ENCODE measurements at places on chromosomes 1 and 21. TPM values are rescaled to one million over a fixed set of nuclear protein-coding genes. Genes with fewer than 3 reads are reported as not detected.

DNA sequence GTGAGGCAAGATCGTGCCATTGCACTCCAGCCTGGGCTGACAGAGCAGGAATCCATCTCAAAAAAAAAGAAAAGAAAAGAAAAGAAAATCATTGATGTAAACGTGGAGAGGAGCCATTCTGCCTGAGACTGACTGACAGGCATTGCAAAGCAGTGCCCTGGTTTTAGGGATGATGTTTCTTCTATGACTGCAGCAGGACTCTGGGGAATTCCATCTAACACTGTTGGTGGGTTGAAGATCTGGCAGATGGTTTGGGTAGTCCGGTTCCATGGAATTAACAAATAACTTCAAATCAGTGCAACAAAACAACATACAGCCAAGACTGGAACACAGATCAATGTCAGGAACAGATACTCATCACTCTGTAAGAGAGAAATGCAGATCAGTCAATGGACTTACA is 17.8 kb upstream of the LAMC2 start:
- no peak for DNase-seq

TXNIP gene
- 571 TPM for polyA plus RNA-seq

DNA sequence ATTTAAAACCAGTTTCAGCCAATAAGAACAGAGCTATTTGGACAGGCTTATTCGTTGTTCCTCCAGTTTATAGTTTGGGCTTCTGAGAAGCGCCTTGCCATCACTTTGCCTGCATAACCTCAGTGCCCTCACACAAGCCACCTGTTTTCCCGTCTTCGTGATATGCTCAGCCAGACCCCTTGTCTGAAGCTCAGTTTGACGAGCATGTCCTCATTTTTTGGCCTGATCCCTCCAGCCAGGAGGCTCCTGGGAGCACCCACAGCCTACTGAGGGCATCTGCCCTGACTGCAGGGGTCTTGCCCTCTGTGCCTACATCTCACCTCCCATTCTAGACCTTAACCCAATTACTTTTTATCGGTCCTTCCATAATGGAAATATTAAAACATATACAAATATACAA is 95.3 kb downstream of the ADARB1 start:
- DNase-seq, result no peak

GBP7 gene
- 0.06 TPM for polyA plus RNA-seq

- no peak for DNase-seq
These were observed 95.1 kb downstream of the LIPI start for GRCh38 chr21:14115646-14116045.

THEM5 gene
- 0.66 TPM for polyA plus RNA-seq

Measured in right renal pelvis (tissue), 4 donors.